ENCODE measurements at places on chromosomes 12 and 14.

- no peak for DNase-seq
Measured at GRCh38 chr14:105200074-105200473, 19.0 kb upstream of the NUDT14 start.

GRCh38 chr12:124583854-124584253 lies 16.4 kb upstream of the NCOR2 start:
- no peak for DNase-seq

DNA sequence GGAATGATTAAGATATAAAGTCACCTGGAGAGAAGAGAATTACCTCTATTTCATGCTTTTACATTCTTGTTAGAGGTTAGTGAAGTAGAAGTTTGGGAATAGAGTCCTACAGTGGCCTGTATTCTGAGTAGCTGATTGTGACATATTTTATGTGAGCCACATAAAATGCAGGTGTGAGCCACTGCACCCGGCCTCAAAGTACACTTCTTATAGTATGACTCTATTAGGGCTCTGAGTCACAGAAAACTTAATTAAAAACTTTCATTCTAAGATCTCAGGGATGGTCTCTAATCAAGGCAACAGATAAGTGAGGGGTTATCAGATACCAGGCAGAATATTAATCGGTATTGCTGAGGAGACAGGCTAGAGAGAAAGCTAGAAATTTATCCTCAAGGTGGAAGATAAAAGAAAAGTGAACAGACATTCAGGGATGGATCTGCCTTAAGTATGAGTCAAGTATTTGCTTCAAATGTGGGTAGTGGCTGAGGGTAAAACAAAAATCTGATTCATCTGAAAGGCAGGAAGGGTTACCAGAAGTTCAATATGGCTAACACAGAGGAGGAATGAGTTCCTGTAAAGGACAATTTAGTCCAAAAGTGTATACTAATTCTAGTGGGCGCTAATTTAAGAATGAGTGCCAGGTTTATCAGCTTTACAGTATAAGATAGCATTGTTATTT lies 5.5 kb upstream of the G2E3 start:
- DNase-seq = no peak

- DNase-seq = peak; percentile 38
Measured at GRCh38 chr14:26966908-26967307, 369.1 kb upstream of the NOVA1 start.

Measured in uterus (tissue), 4 donors.